ENCODE measurements at places on chromosomes 7 and 10.

DNA sequence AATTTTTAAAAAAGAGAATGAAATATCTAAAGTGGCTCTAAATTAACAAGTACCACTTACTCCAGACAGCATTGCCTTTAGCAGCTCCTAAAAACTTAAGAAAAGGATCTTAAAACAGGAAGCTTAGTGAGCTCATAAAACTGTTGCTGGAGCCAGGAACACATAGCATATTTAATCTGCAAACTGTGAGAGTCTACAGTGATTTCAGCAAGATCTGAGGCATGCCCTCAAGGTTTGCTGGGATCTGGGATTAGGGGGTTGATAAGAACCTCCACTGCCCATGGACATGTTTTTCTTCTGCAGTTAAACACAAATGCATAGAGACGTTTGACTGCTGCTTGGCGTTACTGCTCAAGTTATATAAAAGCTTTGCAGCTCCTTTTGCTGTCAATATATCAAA lies 3.8 kb downstream of the GLI3 start:
- no peak for DNase-seq

- DNase-seq = no peak
Observed at GRCh38 chr10:65358565-65358964, 1567.3 kb upstream of the LRRTM3 start.

GRCh38 chr10:69232252-69232651 lies 12.1 kb downstream of the HKDC1 start:
- no peak for DNase-seq

DNA sequence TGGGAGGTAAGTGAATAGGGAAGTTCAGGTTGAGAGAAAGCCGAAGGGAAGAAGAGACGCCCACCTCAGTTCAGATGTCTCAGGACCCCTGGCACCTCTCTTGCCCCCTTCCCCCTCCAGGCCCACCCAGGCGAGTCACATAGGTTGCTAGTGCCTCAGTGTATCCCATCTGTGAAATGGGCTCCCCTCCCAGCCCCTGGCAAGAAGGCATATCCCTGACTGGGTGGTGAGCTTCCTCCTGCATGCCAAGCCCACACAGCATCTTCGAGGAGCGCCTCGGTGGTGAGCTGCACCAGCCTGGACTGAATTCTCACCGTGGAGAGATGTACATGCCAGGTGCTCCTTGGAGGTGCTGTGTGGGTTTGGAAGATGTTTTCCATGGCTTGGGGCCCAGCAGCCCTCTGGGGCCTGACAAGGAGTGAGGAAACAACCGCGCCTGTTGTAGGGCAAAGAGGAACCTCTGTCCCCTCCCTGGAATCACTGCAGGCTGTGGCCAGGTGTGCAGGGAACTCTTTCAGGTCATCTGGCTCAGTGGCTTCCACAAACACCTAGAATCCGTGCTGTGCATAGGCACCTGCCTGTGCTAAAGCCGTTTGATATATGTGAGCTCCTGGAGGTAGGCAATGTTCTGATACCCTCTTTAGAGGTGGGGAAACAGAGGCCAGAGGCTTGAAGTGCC lies 45.1 kb downstream of the UNC5B start:
- DNase-seq = no peak

DNA sequence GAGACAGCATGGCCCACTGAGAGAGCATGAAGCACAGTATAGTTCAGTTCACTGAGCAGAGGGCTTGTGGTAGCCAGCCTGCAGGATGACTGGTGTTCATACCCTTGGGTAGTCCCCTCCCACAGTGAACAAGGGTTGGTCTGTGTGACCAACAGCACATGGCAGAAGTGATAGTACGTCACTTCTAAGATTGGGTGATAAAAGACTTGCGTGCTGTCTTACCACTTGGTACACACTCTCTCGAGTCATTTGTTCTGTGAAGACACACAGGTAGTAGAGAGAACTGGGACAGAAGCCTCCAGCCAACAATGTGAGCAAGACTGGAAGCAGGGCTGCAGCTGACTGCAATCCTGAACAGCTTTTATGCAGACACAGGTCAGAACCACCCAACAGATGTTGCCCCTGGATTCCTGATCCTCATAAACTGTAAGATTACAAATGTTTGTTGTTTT lies 14.6 kb downstream of the EPC1 start:
- DNase-seq = peak; percentile 89

DNA sequence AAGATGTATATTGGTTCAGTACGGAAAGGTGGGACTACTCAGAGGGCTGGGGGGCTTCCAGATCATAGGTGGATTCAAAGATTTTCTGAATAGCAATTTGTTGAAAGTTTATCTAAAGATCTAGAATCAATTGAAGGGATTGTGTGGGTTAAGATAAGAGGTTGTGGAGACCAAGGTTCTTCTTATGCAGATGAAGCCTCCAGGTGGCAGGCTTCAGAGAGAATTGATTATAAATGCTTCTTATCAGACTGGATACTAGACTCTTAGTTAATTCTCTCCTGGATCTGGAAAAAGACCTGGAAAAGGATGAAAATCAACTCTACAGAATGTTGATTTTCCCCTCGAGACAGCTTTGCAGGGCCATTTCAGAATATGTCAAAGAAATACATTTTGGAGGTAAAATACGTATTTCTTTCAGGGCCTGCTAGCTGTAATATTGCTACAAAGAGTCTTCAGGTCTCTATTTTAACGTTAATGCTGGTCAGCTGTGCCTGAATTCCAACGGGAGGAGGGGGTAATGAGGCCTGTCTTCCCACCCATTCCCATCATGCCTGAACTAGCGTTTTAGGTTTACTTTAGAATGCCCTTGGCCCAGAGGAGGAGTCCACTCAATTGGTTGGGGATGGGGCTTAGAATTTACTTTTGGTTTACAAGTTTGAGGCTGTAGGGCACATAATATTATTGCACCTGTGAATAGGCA lies 12.8 kb upstream of the GPR15LG start:
- DNase-seq = no peak

GRCh38 chr7:27172315-27172774 lies 1.8 kb downstream of the HOXA10 start:
- DNase-seq = peak; percentile 12

DNA sequence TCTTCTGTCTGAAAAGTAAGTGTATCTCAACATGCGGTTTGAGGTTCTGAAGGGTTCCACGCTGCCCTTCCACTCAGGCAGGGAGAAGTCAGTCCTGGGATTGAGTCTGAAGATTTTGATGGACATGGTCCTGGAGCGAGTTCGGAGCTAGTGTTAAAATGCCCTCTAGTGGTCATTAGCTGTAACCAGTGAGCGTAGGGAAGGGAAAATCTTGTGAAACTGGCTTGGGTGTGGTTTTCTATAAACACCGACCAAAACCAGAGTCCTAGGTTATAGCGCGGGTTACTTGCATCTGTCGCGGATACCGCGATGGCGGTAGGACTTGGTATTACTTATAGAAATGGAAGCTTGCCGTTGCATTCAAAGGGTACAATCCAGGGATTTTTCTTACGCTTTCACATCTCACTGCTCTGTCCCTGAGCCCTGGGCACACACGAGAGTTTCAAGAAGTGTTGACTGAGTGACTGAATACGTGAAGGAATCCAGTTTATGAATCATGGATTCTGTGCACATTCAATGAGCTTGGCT lies 348.2 kb upstream of the C7orf33 start:
- peak; percentile 18 for DNase-seq

- DNase-seq = no peak
Observed at GRCh38 chr10:57844387-57844998, 423.2 kb downstream of the IPMK start.

- DNase-seq = no peak
Observed at GRCh38 chr7:111953611-111954010, 252.6 kb downstream of the DOCK4 start.

DNA sequence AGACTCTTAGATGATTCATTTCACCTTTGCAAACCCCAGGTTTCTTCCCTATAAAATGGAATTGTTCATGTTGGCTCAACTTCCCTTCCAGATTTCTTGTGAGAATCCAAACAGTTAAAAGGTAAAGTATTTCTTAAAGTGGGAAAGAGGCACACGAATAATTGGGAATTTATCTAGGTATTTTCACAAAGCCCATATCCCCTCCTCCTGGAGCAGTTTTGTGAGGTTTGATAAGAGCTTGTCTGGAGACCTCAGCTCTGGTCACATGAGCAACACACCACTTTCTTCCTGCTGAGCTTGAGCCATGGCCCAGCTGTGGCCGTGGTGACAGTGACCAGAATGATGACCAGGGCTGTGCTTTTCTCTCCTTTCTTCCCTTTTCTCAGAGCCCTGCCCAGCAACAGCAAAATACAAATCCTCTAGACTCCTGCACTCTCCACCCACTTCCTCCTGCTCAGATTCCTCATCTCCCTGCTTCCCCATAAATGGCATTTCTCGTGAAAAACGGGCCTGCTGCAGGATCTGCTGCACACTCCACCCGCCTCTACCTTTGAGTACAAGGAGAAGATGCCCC lies 87.7 kb downstream of the PIK3CG start:
- DNase-seq = no peak

- DNase-seq = no peak
Observed at GRCh38 chr7:1638215-1638661, 31.8 kb upstream of the ELFN1 start.

DNA sequence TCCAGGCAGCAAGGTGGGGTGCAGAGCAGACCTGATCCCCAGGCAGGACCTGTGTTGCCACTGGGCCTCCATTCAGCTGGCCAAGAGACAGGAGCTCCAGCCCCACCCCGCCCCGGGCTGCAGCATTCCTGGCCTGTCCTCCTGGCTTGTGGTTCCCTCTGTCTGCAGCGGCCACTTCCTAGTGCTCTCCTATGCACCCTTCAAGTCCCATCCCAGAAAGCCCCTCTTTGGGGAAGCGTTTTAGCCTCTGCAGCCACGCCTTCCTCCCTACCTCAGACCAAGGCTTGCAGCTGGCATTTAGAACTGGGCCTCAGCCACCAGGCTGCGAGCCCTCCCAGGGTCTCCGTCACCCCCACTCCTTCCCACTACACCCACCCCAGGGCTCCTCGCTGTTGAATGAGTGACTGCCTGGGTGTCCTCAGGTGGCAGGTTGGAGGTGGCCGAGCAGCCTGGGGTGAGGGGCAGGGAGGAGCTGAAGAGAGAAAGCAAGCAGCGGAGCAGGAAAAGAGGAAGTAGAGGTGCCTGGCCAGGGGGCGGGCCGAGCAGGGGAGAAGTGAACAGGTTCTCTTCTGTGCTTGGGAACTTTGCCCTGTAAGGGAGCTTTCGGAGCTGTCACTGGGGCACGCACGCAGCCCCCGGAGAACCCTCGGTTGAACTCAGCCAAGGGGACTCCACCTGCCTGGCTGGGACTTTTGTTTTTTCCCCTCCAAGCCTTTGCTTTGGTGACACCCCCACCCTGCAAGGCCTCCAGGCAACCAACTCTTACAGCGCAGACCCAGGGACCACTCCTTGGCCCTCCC lies 109.1 kb upstream of the TNRC18 start:
- DNase-seq = peak; percentile 64

GRCh38 chr7:146670532-146670931 lies 553.9 kb downstream of the CNTNAP2 start:
- no peak for DNase-seq

GRCh38 chr7:71354716-71355115 lies 222.8 kb downstream of the GALNT17 start:
- DNase-seq = no peak

DNA sequence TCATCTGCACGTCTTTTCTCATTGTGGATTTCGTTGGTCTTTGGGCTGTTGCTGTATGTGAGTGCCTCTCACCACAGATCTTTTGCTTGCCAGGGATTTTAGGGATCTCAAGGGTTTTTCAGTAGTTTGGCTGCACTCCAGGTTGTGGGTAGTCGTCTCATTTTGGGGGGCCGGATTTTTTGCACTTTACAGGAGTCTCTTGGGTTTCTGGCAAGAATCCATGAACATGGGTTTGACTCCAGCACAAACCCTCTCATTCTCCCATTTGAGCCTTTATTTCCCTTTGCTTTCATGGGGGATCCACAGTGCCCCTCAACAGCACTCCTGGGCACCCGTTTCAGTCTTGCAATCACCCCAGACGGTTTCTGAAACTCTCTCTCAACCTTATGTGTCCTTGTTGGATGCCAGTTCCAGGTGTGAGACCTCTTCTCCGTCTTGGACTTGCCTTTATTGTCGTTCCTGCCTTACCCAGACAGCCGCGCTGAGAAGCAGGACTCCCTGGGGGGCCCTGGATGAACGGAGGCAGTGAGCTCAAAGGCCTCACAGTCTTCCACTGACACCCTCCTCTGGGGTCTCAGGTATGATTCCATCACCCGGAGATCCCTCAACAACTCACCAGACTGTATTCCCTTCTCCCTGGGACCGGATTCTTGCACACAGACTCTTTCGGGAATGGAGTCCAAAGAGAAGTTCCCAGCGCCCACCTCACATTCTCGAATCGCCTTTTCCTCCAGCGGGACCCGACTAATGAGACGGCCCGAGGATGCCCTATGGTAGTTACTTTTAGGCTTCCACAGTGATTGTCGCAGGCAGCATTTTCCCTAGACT lies 18.8 kb upstream of the ZNF273 start:
- DNase-seq = no peak

GRCh38 chr10:125411724-125412123 lies 251.4 kb upstream of the CTBP2 start:
- no peak for DNase-seq

GRCh38 chr10:107754814-107755213 lies 590.3 kb upstream of the SORCS1 start:
- no peak for DNase-seq

DNA sequence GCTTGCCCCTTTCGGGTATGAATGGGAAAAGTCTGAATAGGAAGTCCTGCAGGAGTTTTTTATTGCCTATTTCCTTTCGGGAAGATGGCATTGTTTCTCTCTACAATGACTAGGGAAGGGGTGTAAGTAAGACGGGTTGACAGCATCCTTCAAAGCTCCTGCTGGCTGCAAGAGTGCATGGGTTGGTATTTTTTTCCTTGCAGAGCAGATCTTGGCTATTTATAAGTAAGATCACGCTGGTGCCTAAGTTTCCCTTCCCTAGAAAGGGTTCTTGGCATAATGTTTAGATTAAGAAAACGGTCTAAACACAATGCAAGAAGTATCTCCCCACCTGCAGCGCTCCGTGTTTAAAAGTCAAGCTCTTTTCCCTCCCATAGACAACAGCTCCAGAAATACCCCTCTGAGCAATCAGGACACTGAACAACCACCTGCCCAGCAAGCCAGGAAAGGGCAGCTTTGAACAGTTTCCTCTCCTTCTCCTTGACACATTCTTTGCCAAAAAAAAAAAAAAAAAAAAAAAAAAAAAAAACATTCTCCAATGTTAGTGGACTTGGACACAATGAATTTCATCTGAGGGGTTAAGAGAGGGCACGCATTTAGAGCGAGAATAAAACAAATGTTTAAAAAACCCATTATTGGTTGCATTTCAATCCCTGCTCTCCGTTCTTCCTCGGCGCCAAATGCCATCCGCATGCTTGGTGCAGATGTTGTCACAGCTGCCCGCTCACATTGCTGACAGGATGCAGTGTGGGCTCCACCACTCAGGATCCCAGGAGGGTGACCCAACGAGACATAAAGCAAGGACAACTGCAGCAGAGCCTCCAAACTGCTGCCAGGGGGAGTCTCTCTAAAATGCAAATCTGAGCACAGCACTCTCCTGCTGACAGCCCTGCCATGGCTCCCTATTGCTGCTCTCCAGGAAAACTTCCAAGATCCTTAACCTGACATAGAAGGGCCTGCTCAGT lies 427.4 kb upstream of the MGMT start:
- DNase-seq = no peak

GRCh38 chr7:107224374-107225223 lies 55.8 kb downstream of the HBP1 start:
- no peak for DNase-seq

GRCh38 chr7:141232286-141233051 lies 158.6 kb downstream of the TMEM178B start:
- no peak for DNase-seq

- peak; percentile 71 for DNase-seq
Observed at GRCh38 chr10:102072673-102073527, 7.8 kb downstream of the HPS6 start.
